ENCODE measurements at places on chromosomes 12 and 14.

DNA sequence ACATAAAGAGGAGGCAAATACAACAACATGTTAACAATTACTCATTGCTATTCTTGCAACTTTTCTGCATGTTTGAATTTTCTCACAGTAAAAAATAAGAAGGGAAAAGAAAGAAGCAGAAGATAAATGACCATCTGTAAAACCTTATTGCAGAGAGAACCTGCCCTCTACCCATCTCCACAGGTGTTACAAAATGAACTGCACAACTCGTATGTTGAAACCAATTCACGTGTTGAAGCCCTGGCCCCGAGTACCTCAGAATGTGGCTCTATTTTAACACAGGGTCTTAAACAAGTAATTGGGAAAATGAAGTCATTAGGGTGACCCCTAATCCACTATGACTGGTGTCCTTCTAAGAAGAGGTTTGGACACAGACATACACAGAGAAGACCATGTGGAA, 39.5 kb downstream of the FOXN3 start:
- no peak for DNase-seq

- no peak for DNase-seq
These were observed 47.5 kb downstream of the PRKCH start for GRCh38 chr14:61368781-61369453.

DNA sequence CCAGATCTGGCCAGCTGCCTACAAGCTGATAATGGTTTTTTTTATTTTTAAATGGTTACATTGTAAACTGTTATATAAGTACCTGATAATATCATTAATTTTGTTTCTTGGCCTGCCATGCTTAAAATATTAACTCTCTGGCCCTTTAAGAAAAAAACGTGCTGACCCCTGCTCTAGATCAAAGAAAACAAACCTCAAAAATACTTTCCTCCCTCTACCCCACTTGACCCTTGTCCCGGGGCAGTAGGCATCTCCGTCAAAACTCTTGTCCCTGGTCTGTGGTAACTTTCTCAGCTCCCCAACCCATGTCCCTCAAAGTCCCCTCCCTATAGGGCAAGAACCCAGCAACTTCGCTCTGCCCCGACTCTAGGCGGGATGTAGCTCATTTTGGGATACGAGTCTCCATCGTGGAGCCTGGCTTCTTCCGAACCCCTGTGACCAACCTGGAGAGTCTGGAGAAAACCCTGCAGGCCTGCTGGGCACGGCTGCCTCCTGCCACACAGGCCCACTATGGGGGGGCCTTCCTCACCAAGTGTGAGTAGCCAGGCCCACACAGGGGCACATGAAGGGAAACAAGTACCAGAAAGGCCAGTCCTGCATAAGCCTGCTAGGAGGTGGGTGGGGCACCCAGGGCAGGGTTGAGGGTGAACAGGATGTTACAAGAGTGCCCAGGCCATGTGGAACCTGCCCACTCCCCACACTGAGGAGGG, 3.5 kb downstream of the RDH5 start:
- no peak for DNase-seq

GRCh38 chr12:116354950-116355783, 77.7 kb upstream of the MED13L start:
- DNase-seq, result no peak

- no peak for DNase-seq
These were observed 171.4 kb downstream of the KIF26A start for GRCh38 chr14:104309657-104310369.

DNA sequence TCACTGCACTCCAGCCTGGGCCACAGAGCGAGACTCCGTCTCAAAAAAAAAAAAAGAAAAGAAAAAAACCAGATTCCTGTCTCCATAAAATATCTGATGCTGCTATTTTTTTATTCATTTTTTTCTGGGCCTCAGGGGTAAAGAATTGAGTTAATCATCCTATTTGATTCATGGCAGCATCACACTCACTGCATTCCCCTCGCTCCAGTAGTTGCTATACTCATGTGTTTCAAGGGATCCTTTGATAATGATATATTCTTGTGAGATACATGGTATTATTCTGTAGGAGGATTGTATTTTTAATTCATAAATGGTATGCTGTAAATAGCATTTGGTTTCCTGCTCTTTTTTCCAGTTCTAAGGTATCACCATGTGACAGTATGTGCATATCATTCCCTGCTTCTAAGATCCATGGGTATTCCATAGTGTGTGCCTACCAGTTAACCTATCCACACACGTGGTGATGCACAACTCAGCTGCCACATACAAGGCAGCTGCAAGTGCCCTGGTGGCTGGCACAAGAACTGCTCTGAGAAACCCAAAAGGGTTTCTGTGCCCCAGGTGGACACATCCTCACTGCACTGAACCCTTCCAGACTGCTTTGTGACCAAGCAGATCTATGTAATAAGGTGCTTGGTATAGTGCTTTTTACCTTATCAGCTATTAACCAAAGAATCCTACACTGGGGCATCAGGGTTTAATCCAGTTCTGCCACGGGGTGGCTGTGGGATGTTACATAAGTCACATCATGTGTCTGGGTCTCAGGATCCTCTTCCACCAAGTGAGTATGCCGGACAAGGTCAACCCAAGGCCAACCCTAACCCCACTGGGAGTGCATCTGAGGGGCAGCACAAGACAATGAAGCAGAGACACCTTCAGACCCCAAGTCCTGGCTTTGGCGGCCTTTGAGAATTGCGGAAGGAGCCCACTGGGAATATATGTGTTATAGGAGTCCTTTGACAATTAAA, 74.6 kb downstream of the ZFP36L1 start:
- no peak for DNase-seq

DNA sequence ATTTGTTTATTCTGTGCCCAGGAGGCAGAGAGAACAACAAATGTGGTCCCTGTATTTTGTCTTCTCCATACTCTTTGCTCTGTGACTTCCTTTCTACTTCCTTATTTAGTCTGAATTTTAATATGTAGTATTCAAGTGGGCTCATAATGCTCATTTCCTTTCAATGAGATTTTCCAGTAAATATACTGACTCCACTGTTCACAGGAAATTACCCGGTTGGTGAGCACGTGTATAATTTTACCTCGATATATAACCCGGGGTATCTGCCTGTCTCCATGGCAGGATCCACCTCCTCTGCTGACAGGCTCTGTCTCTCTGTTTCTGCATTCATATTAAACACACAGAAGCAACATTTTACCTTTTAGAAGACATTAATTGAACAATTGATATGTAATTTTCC, 166.0 kb downstream of the SLC38A4 start:
- DNase-seq, result no peak

DNA sequence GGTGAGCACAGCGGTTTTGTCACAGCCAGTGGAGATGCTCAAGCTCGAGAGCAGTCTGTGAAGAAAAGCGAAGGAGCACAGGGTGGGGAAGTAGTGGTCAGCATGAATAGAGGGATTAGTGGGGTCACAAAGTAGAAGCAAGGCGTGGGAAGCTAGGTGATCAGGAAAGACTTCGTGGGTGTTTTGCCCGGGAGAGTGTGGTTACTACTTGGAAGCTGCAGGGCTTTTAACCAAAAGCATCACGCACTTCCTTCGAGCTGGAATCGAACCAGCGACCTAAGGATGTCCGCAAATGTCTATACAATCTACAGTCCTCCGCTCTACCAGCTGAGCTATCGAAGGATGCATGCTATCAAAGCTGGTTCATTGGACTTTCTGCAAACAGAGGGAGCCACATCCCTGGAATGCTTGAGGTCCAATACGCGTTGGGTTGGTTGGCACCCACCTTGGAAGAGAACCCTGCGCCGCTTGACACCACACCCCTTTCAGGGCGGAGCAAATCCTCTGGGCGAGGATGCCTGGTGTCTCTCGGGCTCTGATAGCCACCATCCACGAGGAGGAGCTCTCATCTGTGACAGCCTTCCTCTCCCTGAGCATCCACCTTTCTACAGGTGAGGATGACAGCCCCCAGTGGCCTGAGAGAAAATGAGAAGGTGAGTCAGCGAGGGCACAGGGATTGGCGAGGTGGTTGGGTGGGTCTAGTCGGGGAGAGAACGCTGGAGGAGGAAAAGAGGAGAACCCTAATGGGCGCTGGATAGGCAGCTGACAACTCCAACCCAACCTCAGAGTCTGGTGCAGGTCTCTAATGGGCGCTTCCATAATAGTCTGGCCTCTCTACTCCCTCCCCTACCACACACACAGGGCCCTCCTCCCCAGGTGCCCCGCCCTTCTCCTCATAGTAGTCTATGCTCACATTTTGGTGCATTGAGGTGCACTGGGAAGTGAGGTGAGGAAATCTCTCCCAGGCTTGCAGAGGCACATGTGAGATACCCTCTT, 16.0 kb upstream of the OR6S1 start:
- no peak for DNase-seq
